ENCODE measurements at places on chromosomes 6 and 20.

- no peak for DNase-seq
Measured at GRCh38 chr6:36133148-36133547, 2.8 kb downstream of the MAPK13 start.

- no peak for DNase-seq
Measured at GRCh38 chr6:41655646-41656001, 17.4 kb downstream of the MDFI start.

- no peak for DNase-seq
Measured at GRCh38 chr6:99276747-99277146, 72.7 kb downstream of the FAXC start.

DNA sequence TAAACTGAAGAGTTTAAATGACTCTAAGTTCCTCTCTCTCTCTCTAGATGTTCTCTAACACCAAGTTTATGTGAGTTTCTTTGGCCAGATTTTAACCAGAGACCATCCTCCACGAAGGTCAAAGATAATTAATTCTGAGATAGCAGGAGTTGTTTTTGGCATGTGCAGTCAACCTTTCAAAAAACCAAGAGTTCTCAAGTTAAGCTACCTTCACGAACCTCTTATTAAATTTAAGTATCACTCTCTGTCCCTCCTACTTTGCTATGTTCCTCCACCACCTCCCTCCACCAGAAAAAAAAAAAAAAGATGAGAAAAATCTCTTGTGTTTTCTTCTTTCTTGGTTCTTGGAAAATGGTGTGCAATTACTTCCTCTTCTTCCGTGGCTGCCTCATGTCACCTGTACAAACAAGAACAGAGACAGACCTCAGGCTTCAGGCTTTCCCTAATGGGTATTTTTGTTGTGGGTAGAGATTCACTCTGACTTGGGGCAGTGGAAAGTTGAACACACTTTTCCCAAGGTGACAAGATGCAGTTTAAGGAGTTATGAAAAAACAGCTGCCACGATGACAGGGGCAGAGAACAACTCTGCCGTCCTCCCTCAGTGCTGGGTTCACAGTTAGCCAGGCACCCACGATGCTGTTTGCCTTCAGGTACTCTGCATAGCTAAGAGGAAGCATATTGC lies 64.3 kb downstream of the ADTRP start:
- DNase-seq, result no peak

DNA sequence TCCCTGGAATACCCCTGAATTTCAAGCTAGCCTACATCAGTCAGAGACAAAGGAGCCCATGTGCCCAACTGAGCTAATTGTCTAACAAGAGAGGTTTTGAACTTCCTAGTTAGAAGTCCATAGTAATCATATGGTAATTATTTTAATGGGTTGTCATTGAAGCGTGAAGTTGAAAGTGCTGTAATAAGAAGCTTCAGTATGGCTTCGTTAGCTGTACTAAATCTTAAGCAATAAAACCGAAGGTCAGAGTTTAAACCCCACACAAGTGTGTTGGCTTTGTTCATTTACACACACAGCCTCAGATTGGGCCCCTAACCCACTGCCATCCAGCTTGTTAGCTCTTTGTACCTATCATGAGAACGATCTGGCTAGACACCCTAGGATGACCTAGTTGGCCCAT lies 195.6 kb upstream of the RIN2 start:
- DNase-seq, result no peak

All from NCI-H748 treated with DMSO at 0.1 percent for 48 hours (cell line).